AG09309 (cell line): ENCODE measurements at places on chromosomes 16 and 17.

DNA sequence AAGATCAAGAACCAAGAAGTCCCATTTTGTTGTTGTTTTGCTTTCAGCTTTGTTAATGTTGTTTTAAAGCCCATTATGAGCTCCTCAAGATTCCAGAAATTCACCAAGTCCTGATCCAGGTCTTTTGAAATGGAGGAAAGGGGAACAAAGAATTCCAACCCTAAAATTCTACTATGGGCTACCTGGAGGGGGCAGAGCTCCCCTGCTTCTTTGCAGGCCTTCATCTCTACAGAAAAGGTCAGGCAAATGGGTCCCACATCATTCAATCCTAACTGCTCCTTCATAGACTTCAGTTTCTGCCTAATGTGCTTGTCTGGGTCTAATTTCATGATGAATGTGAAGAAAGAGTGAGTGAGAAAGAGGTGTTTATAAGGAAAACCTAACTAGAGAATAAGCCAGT is 375.5 kb downstream of the TOX3 start:
- DNase-seq = no peak

DNA sequence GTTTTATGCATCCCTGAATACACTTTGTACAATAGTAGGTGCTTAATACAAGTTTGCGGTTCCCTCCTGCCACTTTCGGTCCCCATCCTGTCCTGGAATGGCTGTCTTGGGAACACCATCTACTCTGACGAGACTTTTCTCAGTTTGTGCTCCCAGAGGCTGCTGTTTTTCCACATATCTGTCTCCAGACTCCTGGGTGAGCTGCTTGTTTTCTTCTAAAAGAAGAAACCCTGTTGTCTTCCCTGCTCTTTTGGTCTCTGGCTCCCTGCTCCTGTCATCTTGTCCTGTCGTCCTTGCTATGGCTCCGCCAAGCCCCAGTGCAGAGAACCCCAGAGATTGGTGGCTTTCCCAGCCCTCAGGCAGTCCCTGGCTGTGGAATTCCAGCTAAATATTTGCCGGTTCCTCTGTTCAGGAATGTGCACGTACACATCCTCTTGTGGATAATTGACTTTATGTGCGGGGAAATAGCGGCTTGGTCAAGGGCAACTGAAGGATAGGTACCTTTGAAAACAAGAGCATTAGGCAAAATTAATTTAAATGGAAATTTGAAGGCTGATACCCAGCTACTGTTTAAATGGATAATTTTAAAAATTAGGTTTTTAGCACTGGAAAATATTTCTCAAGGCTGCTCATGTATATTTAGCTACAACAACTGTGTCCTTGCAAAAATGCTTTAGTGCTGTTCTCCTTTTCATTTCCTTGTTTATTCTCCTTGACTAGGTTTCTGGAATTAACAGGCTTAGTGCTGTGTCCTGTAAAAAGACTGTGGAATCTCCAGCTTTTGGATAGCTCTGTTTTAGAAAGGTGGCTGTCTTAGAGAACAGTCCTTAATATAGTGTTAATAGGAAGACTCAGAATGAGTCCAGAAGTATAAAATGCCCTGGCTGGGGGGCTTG is 50.2 kb upstream of the SLC12A3 start:
- no peak for DNase-seq

DNA sequence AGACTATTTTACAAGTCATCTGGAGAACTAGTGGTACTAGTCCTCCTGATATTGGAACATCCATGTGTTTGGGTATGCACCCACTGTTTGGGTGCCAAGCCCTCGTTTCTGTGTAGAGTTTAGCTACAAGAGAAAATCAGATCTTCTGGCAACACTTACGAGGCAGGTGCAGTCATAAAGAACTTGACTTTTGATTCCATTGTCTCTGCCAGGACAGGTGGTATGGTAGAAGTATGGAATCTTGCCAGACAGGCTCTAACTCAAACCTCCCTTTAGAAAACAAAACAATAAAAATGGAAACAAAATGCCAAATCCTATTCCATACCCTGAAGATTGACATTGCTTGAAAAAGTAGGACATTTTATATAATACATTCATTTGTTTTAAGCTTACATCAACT is 16.0 kb downstream of the RNF43 start:
- DNase-seq = no peak

DNA sequence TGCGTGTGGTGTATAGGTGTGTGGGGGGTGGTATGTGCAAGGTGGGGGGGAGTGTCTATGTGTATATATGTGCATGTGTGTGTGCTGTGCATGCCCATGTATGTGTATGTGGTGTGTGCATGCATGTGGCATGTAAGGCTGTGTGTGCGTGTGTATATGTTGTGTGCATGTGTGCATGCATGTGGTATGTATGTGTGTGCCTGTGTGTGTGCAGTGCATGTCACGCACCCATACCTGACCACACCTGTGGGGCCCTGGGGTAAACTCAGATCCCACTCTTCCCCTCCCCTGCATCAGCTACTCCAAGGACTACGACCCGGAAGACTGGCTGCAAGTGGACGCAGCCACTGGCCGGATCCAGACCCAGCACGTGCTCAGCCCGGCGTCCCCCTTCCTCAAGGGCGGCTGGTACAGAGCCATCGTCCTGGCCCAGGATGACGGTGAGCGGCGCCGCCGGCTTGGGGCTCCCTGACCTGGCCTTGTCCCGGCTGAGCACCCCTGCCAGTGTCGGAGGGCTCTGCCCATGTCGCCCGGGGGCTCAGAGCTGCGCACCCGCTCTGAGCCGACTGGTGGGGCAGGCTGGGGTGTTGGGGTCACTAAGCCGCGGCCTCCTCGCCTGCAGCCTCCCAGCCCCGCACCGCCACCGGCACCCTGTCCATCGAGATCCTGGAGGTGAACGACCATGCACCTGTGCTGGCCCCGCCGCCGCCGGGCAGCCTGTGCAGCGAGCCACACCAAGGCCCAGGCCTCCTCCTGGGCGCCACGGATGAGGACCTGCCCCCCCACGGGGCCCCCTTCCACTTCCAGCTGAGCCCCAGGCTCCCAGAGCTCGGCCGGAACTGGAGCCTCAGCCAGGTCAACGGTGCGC is 9.1 kb downstream of the SLC22A31 start:
- DNase-seq = no peak

DNA sequence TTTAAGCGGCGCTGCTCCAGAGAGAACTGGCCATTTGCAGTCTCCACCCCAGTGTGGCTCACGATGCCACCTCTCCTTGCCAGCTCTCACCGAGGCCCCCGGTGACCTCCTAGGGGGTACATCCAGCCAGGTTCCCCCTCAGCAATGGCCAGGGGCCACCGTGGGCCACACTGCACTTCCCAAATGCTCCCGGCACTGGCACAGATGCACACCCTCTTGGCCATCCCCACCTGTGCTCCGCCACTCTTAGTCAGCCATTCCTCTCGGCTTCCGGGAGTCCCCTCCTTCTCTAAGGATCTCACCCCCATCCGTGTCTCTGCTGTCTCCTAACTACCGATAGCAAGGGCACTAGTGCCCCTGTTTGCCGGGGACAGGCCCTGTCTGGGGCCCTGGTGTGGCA is 25.8 kb downstream of the MLYCD start:
- no peak for DNase-seq

DNA sequence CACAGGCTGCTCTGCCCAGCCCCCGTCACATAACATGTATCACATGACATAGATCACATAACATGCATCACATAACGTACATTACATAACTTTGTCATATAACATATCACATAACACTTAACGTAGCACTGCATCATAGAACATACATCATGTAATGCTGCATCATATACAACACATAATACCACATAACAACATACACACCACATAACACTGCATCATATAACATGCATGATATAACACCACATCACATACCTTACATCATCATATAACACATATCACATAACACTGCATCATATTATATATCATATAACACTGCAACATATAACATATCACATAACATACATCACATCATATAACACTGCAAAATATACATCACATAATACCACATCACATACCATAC is 83.8 kb downstream of the AXIN2 start:
- DNase-seq = no peak

- DNase-seq = no peak
Measured at GRCh38 chr16:26988186-26988585, 78.5 kb upstream of the C16orf82 start.

DNA sequence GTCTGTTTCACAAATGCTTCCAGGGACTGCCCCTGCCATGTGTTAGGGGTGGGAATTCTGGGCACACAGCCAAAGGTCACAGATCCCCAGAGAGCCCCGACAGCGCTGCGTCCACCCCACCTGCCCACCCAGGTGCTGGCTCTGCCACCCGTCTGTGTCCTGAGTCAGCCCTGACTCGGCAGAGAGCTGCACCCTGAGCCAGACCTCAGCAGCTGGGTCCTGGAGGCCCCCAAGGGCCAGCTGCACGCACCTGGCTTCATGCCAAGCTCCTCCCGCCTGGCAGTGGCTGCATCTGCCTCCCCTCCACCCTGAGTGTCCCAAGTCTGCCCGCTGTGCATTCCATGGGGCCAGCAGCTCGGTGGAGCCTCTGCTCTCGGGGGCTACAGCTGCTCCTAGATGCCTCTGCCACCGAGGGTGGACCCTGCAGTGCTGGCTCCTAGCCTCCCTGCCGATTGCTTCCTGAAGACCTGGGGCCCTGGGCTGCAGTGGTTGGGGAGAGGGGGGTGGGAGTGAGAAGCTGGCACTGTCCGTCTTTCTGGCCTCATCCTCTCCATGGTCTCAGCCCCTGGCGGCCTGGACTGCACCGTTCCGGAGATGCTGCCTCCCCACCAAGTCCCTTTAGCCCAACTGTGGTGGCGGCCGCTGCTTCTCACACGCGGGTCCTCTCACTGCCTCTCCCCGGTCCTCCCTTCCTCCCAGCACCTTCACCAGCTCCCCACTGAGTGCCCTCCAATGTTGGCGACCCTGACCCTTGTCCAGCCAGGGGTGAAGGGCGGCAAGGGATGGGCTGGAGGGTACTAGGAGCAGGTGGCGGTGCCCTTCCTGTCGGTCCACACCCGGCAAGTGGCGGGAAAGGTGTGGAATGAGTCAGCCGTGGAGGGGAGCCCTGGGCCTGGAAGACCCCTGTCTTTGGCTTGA is 3.0 kb downstream of the SECTM1 start:
- no peak for DNase-seq

DNA sequence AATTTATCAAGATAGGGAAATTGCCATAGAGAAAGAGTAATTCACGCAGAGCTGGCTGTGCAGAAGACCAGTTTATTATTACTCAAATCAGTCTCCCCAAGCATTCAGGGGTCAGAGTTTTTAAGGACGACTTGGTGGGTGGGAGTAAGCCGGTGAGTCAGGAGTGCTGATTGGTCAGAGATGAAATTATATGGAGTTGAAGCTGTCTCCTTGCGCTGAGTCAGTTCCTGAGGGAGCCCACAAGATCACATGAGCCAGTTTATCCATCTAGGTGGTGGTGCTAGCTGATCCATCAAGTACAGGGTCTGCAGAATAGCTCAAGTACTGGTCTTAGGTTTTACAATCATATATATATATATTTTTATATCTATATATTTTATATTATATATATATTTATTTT is 6.0 kb upstream of the AQP8 start:
- DNase-seq = peak; percentile 14

- no peak for DNase-seq
Measured at GRCh38 chr17:7992924-7993323, 9.5 kb upstream of the GUCY2D start.

DNA sequence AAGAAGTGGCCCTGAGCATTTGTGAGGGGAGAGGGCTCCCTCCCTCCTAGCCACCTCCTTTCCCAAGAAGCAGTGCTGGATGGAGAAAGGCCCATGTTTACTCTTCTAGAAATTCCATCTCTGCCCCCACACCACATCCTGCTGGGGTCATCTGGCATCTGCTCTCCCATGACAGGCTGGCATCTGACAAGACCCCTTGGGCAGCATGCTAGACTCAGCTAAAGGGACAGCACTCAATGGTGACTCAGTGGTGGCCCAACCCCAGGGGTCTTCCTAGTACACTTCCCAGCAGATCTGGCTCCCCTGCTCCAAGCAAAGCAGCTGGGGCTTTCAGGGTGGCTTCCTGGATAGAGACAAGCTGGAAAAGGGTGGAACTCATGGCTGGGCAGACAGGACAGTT is 14.4 kb downstream of the SLC38A7 start:
- DNase-seq = no peak

DNA sequence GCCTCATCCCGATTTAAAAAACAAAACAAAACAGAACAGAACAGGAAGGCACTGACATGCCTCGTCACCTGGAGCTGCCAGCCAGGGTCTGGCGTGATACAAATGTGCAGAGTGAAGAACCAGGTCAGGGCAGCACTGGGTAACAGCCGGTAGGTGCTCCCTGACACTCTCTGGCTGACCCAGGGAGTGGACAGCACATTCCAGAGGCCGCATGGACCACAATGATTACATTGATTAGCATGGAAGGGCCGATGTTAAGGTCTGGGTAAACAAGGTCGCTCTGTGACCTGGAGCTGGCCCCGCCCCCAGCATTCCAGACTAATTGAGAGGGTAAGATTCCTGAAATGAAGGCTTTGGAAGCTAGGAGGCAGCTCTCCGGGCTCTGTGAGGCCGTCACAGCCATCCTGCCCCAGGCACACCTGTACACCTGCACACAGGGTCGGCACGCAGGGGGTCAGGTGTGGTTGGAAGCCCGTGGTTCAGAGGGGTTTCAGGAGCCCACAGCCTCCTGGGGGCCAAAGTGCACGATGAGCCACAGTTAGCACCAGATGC is 21.4 kb downstream of the PIEZO1 start:
- no peak for DNase-seq

DNA sequence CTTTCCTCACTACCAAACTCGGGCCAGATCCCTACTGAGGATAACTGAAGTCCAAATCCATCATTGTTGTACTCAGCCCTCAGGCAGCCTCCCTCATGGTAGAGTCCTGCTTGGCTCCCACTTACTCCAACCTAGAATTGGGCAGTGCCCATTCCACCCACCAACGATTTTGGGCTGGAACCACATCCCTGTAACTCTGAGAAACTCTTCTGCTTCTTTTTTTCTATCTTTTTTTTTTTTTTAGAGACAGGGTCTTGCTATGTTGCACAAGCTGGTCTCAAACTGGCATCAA is 1.2 kb downstream of the PRR14 start:
- no peak for DNase-seq

GRCh38 chr16:67240506-67240905 is 6.8 kb downstream of the FHOD1 start:
- DNase-seq = no peak

GRCh38 chr17:3474212-3474611 is 1.6 kb upstream of the ASPA start:
- no peak for DNase-seq

DNA sequence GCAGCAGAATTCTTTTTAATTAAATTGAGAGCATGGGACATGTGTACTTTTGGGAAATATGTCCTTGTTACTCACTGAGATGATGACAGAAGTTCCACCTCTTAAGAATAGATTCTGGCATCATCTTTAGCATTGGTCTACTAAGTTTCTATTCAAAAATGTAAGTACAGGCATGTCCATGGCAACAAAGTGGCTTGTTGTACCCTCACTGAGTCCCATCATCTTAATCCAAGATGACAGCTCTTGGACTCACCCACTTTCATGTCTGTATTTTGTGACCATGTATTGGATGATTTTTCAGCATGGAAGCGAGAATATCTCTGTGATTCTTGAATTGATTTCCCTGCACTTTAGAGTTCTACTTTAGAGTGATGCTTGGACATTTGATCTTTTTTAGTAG is 33.1 kb upstream of the NAGLU start:
- no peak for DNase-seq

- no peak for DNase-seq
Measured at GRCh38 chr17:45006927-45007461, 38.9 kb upstream of the C1QL1 start.
